ENCODE measurements at places on chromosomes 12 and 14.

GRCh38 chr12:91630596-91631293, 448.1 kb upstream of the DCN start:
- DNase-seq = no peak

GRCh38 chr12:120534703-120535655, 823 bp downstream of the RNF10 start:
- no peak for DNase-seq

GRCh38 chr12:119988472-119989360, at the start of gene BICDL1:
BICDL1 (plus strand) TSS chr12:119989236; CDS start chr12:119989869, 633 bp downstream.
- DNase-seq = peak; percentile 90

DNA sequence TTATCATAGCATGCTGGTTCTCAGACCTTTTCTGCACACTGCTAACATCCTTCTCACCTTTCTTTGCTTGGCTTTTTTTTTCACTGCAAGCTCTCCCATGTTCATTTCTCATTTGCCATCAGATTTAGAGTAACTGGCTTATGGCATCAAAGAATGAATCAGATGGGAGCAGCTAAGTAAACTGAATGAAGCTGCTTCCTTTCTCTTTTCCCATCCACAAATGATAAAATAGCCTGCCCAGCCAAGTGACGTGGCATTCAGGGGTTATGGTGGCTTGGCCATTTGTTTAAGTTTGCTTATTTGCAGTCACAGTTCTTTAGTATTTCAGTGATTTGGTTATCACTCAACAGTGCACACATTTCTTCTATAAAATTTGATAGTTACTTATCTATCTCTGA, 708.6 kb downstream of the DIO2 start:
- no peak for DNase-seq

GRCh38 chr12:81809829-81810595, 50.9 kb upstream of the PPFIA2 start:
- no peak for DNase-seq

- DNase-seq = no peak
Observed at GRCh38 chr12:111316671-111317070, 52.2 kb downstream of the PHETA1 start.

DNA sequence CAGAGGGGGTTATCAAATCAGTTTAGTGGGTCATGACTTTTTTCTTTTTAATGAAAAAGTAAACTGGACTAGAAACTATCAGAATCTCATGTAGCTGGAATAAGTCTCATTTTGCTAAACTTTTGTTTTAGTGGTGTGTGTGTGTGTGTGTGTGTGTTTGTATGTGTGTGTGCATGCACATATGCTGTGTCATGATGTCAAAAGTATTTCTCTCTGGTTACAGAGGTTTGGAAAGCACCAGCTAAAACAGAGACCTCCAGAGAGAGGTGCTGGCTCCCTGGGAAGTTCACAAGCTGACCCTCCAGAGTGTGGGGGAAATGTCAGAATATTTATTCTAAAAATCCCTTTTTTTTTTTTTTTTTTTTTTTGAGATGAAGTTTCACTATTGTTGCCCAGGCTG, 114.7 kb downstream of the LGMN start:
- DNase-seq = no peak

DNA sequence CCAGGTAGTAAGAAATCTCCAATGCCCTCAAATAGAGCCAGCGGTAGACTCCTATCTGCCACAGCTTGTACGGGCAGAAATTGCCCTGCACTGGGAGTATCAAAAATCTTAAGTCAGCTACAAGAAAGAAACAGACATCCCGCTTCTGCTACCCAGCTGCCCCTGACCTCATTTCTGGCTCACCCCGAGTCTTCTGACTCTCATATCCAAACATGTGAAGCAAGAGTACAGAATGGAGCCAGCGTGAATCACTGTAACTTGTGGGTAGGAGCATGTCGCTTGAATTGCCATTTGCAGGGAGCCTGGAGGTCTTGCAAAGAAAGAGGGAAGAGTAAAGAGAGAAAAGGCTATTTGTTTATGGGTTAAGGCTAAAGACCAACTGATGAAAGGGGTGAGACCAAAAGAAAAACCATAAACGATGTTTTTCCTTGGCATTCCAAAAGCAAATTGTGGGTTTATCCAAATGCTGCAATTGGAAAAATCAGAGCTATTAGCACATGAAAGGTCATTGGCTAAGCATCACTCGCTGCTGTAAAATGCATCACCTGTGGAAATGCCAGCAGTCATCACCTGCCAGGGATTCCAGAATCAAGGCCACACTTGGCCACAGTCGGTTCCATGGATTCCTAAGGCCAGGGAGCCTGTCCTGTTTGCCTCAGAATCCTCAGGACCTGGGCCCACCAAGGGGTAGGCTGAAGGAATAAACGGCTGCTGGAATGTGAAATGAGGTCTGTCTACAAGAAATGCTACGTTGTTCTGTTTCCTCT, 86.6 kb downstream of the FOXN3 start:
- DNase-seq = no peak

GRCh38 chr12:106364261-106364660, 6.7 kb downstream of the POLR3B start:
- DNase-seq = no peak

GRCh38 chr14:54146601-54147000, 190.0 kb upstream of the BMP4 start:
- DNase-seq = no peak

GRCh38 chr12:80702889-80703805, 4.3 kb upstream of the MYF6 start:
- DNase-seq = no peak

DNA sequence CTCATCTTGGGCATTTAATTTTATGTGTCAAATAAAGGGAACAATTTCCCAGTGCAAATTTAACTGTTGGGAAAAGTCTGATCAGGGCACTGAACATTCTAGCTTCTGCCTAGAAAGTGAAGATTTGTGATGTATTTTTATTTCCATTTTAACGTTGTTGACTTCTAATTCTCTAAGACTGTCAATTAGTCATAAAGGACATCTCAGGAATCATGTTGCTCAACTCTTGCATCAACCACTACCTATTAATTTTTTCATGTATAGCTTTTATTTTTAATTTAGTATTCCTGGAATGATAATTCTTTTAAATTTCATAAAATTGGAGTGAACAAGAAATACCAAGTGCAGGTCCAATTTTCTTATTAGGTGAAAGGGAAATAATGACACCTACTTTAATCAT, 87.9 kb upstream of the METAP2 start:
- no peak for DNase-seq

GRCh38 chr12:29088611-29089219, 60.4 kb upstream of the FAR2 start:
- no peak for DNase-seq

DNA sequence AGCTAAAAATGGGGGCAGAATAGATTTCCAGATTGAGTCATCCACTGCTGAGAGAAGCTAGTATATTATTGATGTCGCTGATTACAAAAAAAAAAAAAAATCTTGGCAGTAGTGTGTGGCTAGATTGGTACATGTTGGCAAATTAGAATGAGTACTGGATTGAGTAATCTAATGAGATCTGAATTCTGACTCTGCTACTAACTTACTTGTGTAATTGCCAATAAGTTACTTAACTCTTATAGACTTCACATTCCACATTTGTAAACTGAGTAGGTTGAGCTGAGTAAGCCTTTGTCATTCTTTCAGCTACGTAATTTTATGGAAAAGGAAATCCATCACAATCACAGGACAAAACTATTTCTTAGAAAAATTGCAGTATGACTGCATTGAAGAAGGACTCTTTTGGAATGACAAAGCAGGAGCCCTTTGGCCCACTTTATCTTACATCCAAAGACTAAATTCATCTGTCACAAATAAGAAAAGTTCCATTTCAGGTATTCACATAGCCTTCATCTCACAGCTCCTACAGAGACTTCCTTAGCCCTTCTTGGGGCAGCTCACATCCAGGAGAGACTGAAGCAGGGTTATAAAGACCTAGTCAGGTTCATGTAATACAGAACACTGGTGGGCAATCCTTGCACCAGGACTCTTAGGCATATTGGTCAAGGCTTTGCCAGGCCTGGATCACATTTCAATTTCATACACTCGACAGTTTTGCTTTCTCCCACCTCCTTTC, 197.3 kb upstream of the CPNE8 start:
- DNase-seq = no peak

DNA sequence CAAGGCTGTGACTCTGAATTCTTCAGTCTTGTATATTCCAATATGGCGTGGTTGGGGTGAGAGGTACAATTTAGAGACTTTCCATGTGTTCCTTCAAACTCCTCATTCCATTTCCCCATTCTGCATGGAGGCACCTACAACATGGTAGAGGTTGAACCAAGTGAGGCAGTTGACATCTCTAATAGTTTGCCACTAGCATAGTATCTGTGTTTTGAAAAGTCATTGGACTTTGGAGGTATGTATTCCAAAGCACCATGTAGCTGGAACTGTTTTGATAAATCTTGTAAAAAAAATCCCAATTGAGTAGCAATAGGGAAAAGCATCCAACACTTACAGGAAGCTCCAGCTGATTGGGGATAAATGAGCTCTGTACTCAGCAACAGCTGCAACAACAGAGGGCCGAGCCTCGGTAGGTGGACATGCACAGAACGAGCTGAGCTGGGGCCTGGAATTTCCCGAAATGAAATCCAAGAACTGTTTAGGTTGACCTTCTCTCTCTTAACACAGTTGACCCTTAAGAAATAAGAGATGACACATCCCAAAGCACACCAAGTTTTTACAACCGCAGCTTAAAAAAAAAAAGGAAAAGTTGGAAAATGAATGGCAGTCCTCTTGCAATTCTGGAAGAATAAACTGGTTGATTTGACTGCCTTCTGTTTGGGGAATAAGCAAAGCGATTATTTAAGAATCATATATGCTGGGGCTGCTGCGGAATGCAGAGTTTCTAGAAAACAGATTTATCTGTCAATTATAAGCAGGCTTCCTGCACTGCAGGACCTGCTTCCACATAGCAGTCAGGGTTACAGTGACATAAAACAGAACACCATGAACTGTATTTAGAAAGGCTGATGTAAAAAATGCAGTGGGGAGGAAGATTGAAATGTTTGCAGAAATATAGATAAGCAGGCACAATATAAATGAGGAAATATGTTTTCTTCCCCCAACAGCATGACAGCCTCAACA, 194.6 kb upstream of the KRR1 start:
- DNase-seq = no peak

DNA sequence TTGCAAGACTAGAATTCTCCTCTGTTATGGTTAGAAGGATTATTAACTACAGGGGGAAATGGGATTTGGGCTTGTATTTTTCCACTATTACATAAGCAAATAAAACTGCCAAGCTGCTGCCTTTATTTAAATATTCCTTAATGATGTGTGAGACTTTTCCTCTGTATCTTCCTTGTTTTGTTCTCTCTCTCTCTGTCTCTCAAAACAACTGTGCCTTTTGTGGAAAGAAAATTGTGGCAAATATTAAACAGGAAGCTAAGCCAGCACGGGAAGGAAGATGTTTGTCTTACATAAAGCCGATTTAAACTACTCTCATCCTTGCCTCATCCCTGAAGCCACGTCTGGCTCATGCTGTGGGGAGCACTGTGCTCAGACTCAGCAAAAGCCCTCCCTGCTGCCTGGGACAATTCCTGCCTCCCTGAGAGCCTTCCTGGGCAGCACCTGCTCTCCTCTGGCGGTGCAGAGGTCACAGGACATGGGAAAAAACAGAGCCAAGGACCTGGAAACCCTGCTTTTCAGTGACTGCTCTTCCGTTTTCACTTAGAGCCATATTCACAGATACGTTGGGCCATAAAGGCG, 237.2 kb downstream of the SLC15A4 start:
- DNase-seq = peak; percentile 31

DNA sequence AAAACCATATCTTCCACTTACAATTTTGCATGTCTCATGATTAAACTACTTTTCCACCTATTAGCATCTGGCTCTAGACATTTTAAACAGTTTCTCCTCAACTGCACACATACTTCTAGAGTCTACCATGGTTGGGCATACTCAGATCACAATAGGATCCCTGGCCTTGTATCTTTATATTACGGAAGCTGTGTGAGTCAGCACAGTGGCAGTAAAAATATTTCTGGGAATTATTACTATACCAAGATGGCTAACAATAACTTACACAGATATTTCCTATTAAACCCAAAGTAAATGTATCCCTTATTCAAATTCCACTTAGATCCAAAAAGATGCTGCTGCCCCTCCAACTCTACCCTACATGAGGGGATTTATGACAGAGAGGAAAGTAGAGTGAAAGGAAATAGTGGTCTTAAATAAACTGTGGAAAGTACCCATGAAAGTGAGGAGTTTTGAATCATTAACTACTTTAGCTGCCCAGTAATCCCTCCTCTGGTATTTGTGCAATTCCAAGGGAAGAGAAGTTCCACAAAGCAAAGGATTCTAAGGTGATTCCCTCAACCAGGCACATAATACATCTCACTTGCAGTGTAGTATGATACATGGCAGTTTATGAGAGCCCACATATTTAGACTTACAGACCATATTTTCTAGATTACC, 14.0 kb upstream of the CPSF6 start:
- no peak for DNase-seq

GRCh38 chr14:23058654-23059504, 1.6 kb upstream of the CDH24 start:
- peak; percentile 67 for DNase-seq

- DNase-seq = no peak
Observed at GRCh38 chr12:19198272-19198671, 68.7 kb downstream of the PLEKHA5 start.

DNA sequence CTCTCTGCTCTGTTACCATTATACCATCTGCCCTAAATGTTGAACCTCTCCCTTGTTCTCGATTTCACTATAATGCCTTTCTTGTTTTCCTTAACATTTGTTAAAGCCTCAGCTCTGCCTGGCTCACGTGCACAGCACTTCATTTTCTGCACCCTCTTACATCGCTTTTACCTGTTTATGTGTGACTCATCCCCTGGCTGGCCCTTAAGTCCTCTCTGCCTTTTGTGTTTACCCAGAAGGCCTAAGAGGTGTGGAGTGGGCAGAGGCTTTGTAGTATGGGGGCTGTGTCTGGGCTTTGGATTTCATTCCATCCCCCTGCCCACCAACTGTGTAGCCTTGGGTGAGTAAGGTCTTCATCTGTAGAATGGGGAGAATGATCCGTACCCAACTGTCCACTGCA, 36.5 kb downstream of the UBE3B start:
- no peak for DNase-seq

DNA sequence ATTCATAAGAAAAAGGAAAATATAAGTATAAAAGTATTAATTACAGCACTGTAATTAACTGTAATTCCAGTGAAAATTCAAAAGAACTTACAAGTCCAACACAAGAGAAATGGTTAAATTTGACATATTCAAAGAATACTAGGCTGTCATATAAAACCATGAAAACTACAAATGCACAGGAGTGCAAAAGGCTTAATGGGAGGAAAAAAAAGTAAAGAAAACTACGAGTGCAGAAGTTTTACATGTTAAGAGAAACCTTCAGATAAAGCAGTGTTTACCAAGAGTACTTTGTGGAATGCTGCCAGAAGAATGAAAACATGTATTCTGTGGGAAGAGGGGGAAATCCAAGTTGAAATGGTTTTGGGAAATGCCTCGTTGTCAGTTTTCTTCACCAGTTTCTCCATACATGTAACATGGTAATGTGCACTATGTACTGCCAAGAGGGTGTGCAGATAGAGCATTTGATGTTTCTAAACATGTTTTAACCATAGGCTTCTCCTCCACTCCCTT, 9.1 kb downstream of the HEATR5A start:
- DNase-seq = no peak

- no peak for DNase-seq
Observed at GRCh38 chr12:95205016-95205624, 12.1 kb downstream of the FGD6 start.

- DNase-seq = no peak
Observed at GRCh38 chr14:52020866-52021717, 31.7 kb downstream of the RTRAF start.
